ENCODE measurements at places on chromosomes 12 and 14. TPM values are rescaled to one million over a fixed set of nuclear protein-coding genes. Genes with fewer than 3 reads are reported as not detected.

DNA sequence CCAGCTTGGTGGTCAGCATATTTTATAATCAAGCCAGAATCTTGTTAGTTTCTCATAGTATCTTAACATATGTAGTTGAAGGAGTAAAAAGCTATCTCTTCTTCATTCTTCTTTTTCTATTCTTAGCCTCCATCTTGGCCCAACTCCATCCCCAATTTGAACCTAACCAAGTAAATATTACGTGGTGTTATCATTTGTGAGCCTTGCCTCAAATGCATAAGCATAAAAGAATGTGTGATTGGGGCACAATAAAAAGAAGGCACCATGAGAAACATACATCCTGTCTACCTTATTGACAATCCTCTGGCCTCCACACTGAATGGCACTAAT is 181.4 kb upstream of the BMP4 start:
- DNase-seq: no peak
- no peaks in the 10 kb centered on the region for H3K27me3 ChIP-seq
- H3K4me3 ChIP-seq: no peak overlapping the region
- H3K36me3 ChIP-seq: no peaks in the 10 kb centered on the region
- H3K27ac ChIP-seq: no peak overlapping the region
- H3K4me1 ChIP-seq: no peaks in the 10 kb centered on the region

GRCh38 chr12:1827826-1828805 is 7.8 kb downstream of the LRTM2 start:
- H3K4me3 ChIP-seq: no peak overlapping the region
- no peaks in the 10 kb centered on the region for H3K27me3 ChIP-seq
- no peaks in the 10 kb centered on the region for H3K36me3 ChIP-seq
- no peak for DNase-seq
- H3K27ac ChIP-seq: no peak overlapping the region
- no peaks in the 10 kb centered on the region for H3K4me1 ChIP-seq

GRCh38 chr12:61220337-61220736 is 1039.9 kb upstream of the USP15 start:
- H3K27me3 ChIP-seq: no peaks in the 10 kb centered on the region
- no peaks in the 10 kb centered on the region for H3K4me1 ChIP-seq
- H3K36me3 ChIP-seq: no peaks in the 10 kb centered on the region
- no peak for DNase-seq

DNA sequence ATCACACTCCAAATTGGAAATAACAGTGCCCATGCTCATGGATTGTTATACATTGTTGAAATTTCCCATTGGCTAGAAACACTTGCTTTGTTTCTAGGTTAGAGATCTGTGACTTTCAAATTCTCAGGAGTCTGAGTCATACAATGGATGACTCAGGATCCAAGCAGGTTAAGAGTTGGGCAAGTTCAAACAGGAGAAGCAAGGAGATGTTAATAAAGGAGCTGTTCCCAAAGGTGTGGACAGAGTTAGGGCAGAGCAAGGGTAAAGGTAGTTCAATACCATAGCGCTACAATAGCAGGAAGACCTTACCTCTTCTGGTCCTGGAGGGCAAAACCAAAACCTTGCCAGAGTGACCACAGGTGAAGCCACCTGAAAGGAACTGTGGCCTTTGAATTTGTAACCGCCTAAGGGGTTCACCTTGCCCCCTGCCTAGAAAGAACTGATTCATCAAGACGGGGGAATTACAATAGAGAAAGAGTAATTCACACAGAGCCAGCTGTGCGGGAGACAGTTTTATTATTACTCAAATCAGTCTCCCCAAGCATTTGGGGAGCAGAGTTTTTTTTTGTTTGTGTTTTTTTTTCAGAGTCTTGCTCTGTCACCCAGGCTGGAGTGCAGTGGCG is 4.2 kb upstream of the AMN1 start:
- no peak overlapping the region for H3K4me3 ChIP-seq
- peaks cover 56% of the 10 kb centered on the region for H3K4me1 ChIP-seq
- DNase-seq: no peak
- H3K36me3 ChIP-seq: no peaks in the 10 kb centered on the region
- H3K27me3 ChIP-seq: no peaks in the 10 kb centered on the region
- H3K27ac ChIP-seq: no peak overlapping the region

- H3K27me3 ChIP-seq: peaks cover 2% of the 10 kb centered on the region
- H3K4me3 ChIP-seq: no peak overlapping the region
- no peak for DNase-seq
- peaks cover 16% of the 10 kb centered on the region for H3K4me1 ChIP-seq
- H3K27ac ChIP-seq: no peak overlapping the region
- no peaks in the 10 kb centered on the region for H3K36me3 ChIP-seq
These were observed 6.3 kb upstream of the CTDSP2 start for GRCh38 chr12:57852620-57853500.

DNA sequence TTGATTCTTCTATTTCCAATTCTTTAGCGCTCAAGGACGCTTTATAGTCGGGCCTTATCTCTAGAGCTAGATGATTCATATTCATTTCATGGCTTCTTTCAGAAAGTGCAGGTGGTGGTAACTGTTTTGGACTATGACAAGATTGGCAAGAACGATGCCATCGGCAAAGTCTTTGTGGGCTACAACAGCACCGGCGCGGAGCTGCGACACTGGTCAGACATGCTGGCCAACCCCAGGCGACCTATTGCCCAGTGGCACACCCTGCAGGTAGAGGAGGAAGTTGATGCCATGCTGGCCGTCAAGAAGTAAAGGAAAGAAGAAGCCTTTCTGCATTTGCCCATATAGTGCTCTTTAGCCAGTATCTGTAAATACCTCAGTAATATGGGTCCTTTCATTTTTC is 241.9 kb downstream of the PAWR start:
- H3K4me3 ChIP-seq: no peak overlapping the region
- H3K27me3 ChIP-seq: no peaks in the 10 kb centered on the region
- no peak for DNase-seq
- H3K27ac ChIP-seq: no peak overlapping the region
- H3K36me3 ChIP-seq: no peaks in the 10 kb centered on the region

GRCh38 chr12:40769846-40770245 is 77.6 kb downstream of the CNTN1 start:
- no peaks in the 10 kb centered on the region for H3K27me3 ChIP-seq
- no peak overlapping the region for H3K4me3 ChIP-seq
- no peaks in the 10 kb centered on the region for H3K4me1 ChIP-seq
- no peaks in the 10 kb centered on the region for H3K36me3 ChIP-seq
- no peak overlapping the region for H3K27ac ChIP-seq

GRCh38 chr14:101960225-101960624 is 4.1 kb upstream of the DYNC1H1 start:
- H3K4me3 ChIP-seq: no peak overlapping the region
- peaks cover 16% of the 10 kb centered on the region for H3K4me1 ChIP-seq
- H3K27ac ChIP-seq: no peak overlapping the region
- H3K36me3 ChIP-seq: no peaks in the 10 kb centered on the region
- DNase-seq: no peak
- H3K27me3 ChIP-seq: peaks cover 9% of the 10 kb centered on the region

- H3K4me3 ChIP-seq: no peak overlapping the region
- no peaks in the 10 kb centered on the region for H3K36me3 ChIP-seq
- H3K4me1 ChIP-seq: peaks cover 4% of the 10 kb centered on the region
- no peak for DNase-seq
These were observed 54.2 kb downstream of the ITPK1 start for GRCh38 chr14:93061380-93062012.

The PTPN6 gene
- 237 TPM for total RNA-seq

The CFAP251 gene
- 0.51 TPM for total RNA-seq

The HPD gene
- 0.92 TPM for total RNA-seq

The MGST1 gene
- total RNA-seq: 2.0 TPM

The GSG1 gene
- not detected for total RNA-seq

The TEX22 gene
- 9.0 TPM for total RNA-seq

Data from T-cell (primary cell).